Activated naive CD4-positive, alpha-beta T cell treated with anti-CD3 and anti-CD28 coated beads, Interleukin-2, amount 50 U/mL, for 16 hours (primary cell): ENCODE measurements at places on chromosomes 3 and 15.
A peak's percentile ranks its signal among the peaks of the same experiment; 100 is the strongest.

GRCh38 chr15:25366058-25366457 lies 72.8 kb downstream of the UBE3A start:
- DNase-seq, result no peak

- no peak for DNase-seq
Observed at GRCh38 chr3:16302082-16302631, 37.1 kb downstream of the OXNAD1 start.

DNA sequence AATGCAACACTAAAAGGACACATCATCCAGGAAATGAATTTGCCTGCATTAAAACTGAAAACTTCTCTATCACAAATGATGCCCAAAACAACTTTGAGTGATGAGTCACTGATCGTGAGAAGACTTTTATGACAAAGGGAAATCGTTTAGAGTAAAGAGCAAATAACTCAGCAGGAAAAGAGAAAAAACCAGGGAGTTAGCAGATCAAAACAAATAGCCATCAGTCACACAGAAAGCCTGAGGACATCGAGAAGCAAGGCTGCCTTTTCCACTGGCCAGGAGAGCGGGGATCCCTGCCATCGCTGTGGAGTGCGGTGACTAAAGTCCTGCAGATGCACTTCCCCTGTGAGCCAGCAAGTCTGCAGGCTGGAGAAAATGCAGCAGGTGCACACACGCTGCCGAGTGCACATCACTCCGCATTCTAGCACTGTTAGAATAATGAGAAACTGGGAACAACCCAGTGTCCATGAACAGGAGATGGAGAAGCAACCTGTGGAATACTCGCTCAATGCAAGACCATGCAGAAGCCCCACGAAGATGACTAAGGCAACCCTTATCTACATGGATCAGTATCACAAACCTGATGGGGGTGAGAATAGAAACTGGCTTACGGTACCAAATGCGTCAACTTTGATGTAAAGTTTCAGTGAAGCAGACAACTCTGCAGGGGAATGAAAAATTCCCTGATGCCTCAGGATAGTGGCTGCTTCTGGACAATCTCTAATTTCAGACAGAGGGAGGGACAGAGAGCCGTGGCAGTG lies 86.4 kb downstream of the NSMCE3 start:
- no peak for DNase-seq

DNA sequence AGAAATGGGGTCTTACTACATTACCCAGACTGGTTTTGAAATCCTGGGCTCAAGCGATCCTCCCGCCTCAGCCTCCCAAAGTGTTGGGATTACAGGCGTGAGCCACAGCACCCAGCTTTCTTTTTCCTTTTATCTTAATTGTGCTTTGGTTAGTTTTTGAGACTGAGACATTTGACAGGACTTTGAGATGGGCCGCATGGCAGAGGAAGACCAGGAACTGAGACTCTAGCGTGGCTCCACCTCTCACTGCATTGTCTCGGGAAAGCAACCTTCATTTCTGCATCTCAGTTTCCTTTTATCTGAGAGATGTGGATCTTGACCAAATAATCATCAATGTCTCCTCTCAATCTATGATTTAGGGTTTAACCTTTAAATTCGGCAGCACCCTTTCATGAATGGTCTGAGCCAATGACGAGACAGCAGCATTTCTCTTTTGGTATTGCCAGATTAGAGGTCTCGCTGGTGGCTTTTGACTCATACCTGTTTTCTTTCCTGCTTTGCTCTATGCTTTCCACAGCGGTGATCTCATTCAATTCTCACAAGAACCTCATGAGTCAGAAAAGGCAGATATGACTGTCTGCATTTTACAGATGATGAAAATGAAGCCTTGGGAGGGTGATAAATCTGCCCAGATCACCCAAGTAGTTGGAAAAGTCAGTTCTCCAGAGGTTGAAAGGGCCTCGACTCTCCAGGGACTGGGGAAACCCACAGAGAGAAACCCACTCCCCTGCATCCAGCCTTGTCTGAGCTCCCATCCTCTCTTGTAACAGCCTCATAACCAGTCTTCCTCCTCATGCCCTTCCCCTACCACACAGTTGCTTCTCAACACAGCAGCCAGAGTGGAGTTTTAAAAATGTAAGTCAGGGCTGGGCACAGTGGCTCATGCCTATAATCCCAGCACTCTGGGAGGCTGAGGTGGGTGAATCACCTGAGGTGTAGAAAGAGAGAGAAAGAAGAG lies 84.8 kb upstream of the FOXB1 start:
- peak; percentile 55 for DNase-seq

GRCh38 chr3:99969136-99969535 lies 145.2 kb downstream of the FILIP1L start:
- DNase-seq, result no peak

DNA sequence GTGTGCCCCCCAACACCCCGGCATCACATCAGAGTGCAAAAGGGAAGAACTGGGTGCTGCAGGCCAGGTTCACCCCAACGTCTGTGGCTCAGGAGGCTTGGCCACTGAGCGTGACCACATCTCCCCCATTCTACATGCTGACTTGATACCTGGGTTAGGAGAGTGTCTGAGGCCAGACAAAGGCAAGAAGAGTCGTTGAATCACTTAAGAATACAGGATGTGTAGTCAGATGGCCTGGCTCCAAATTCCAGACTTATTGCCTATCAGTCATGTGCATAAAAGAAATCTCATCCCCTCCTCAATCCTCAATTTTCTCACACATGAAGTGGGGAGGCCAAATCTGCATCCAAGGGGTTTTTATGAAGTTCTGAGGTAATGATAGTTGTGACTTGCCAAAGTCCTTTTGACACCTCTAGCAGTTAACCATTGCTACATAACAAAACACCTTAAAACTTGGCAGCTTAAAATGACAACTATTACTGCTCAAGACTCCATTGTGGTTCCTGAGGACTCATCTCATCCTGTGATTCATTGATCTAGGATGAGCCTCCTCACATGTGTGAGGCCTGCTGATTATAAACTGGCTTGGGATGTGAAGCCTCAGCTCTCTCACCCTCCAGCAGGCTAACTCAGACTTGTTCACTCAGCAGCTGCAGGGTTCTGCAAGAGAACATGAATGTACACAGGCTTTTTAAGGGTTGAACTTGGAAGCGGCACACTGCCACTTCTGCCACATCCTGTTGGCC lies 138.8 kb upstream of the TLE3 start:
- DNase-seq, result no peak

GRCh38 chr3:157175691-157176507 lies 16.0 kb upstream of the CCNL1 start:
- no peak for DNase-seq

DNA sequence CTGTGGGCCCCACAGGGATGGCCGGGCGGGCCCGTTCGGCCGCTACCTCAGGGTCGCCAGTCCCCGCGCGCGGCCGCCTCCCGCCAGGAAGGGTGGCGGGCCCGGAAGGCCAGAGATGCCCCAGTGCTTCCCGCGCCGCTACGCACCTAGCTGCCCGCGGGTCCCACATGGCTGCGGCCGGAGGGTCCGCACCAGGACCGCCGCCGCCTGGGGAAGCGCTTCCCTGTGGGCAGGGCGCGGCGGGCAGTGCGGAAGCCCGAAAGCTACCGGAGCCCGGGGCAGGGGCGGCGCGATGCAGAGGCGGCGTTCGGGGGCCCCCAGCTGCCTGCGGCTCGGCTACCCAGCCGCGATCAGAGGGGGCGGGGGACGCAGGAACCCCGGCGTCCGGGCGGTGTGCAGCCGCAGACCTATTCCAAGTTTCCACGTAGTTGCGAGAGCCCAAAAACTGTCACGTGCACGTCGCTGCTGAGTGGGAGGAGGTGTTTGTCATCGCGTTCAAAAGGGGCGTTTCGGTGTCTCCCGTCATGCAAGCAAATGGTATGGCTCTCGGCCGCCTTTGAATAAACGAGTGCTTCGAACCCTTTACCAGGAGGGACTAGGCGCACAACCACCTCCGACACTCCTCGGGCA lies at the start of gene TRANK1:
TRANK1 (minus strand) TSS at position 414 of the 630 bp plus-strand sequence; CDS start at position 169, 245 bp downstream.
- peak; percentile 83 for DNase-seq

GRCh38 chr3:184129012-184129411 lies 6.1 kb upstream of the EIF2B5 start:
- DNase-seq, result no peak

DNA sequence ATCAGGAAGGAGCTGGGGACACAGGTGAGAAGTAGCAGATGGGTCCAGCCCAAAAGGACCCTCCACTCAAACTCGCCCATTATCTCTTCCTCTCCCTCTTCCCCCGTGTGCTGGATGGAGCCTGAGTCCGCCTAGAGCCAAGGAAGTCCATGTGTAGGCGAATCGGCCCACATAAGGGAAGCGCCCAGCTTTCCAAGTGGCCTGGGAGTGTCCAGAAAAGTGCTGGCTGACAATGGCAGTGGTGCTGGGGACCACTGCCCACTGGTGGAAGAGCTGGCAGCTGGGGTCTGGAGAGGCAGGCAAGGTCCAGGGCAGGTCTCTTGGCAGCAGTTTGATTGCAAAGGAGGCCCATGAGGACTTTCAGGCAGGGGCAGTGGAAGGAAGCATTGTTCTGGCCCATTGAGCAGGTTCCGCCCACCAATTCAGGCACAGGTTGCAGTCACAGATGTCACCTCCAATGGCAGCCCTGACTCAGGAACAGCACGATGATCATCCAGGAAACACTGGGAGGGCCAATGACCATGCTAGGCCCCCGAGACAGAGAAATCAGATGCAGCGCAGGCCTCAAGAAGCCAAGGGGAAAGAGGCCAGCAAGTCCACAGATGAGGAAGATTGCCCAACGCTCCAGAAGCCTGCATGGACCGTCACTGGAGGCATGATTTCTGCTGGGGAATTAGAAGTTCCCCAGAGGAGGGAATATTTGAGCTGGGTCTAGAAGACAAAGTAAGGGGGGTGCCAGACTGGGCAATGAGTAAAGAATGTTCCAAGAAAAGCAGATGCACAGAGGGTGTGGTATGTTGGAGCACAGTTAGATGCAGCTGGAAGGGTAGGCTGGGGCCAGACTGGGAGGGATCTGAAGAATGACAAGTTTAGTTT lies 3.0 kb downstream of the MFGE8 start:
- no peak for DNase-seq

- no peak for DNase-seq
Observed at GRCh38 chr3:30667280-30667651, 60.9 kb downstream of the TGFBR2 start.

GRCh38 chr15:34101366-34102174 lies at the start of the genes EMC7 and PGBD4:
Gene EMC7 (minus strand): TSS chr15:34101862. CDS start chr15:34101839, 23 bp downstream.
Gene PGBD4 (plus strand): TSS chr15:34102083. CDS start chr15:34102532, 449 bp downstream.
- DNase-seq, result peak; percentile 99

- DNase-seq, result no peak
Observed at GRCh38 chr3:171976526-171976925, 62.9 kb upstream of the FNDC3B start.

- DNase-seq, result no peak
Observed at GRCh38 chr3:122074621-122075265, 19.6 kb downstream of the CD86 start.

DNA sequence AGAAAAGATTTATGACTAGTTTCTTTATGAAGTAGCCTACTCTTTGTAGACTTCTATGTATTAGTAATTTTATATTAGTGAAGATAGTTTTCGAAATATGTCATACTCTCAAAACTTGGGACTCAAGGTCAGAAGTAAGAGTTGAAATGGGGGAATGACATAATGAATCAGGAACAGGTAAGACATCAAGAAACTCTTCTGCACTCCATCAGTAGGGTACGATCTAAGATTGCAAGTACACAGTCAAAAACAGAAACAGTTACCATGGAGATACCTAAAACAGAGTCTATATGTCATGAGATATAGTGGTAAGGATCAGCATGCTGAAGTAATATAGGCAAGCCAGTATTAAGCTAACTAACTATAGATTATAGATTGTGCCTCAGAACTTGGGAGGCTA lies 187.0 kb upstream of the MLF1 start:
- DNase-seq, result no peak

GRCh38 chr15:88894819-88895767 lies at the start of gene HAPLN3:
Gene HAPLN3 (minus strand): TSS chr15:88895544. CDS start chr15:88887298, 8,246 bp downstream.
- peak; percentile 69 for DNase-seq

- no peak for DNase-seq
Observed at GRCh38 chr15:77508541-77509243, 88.0 kb downstream of the HMG20A start.

DNA sequence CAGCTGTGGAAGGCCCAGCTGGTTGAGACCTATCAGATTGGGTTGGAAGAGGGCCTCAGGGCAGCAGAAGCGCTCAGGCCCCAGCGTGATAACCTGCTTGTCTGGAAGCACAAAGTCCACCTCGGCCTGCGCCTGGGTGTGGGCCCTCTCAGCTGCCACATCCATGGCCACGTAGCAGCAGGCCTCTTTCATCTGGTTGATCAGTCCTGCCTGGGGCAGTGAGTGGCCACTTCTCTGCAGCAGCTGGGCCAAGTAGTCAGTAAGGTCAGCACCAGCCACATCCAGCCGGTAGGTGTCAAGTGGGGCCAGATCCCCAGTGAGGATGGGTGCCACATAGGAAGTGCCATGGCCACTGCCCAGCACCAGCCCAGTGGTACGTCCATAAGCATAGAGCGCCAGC lies 3.9 kb upstream of the CAMKV start:
- DNase-seq, result no peak

- DNase-seq, result no peak
Observed at GRCh38 chr15:95989392-95989791, 341.1 kb upstream of the NR2F2 start.

GRCh38 chr3:169460035-169460434 lies 203.5 kb downstream of the MECOM start:
- no peak for DNase-seq

GRCh38 chr3:156400062-156400461 lies 154.9 kb downstream of the SSR3 start:
- no peak for DNase-seq

DNA sequence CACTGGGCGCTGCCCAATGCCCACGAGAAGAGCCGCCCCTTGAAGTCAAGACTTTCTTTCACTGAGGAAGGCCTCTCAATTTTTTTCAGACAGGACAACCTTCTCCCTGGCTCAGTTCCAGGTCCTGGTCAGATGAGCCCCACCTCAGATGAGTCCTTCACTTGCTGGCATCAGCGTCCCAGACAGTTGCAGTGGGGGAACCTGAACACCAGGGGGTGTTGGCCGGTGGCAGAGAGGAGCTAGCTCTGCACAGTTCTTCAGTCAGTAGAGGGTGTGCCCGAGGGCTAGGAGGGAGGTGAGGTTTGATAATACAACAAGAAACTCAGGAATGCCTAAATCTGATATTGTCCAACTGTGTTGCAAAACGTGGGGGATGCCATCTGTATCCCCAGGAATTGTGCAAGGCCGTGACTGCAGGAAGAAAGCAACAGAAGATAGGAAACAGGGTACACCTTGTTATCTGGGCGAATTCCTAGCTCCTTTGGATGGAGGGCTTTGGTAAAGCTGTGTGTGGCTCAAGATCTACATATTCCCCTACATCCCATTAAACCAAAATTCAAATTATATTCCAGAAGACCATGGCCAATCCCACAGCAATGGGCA lies 34.3 kb downstream of the CCR3 start:
- DNase-seq, result peak; percentile 72

DNA sequence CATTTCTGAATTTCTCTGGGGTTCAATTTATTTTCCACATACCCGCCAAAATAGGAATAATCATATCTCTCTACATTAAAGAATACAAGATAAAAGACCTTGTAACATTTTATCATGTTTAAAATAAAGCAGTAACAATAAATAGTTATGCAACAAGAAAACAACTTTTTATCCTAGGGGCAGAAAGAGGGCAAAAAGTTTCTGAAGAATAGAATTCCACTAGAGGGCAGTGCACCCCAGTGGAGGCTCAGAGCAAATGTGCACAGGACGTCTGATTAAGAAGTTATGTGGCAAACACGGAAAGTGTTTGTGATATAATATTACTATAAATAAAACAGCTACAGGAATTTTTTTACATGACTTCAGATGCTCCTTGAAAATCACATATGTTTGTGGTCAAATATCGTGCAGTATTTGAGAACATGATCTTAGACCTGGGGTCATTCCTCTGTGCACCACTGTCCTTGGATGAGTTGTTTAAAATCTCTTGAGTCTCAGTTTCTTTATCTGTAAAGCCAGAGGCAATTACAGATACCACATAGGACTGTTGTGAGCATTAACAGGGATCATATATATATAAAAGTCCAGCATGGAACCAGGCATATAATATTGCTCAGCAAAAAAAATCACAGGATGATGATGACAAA lies 13.2 kb upstream of the PIK3R4 start:
- DNase-seq, result peak; percentile 52
